ENCODE measurements at places on chromosomes 3 and 15.

DNA sequence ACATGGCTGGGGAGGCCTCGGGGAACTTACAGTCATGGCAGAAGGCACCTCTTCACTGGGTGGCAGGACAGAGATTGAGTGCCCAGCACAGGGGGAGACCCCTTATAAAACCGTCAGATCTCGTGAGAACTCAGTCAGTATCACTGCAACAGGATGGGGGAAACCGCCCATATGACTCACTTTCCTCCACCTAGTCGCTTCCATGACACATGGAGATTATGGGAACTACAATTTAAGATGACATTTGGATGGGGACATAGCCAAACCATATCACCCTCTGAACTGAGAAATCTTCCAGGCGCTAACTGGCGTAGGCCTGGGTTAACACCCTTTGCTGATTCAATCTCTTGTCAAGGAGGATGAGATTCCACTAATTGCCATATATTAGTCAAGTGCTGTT lies 392.3 kb downstream of the FEZF2 start:
- DNase-seq, result no peak

GRCh38 chr15:63942486-63943365 lies 103.6 kb downstream of the DAPK2 start:
- peak; percentile 54 for DNase-seq

DNA sequence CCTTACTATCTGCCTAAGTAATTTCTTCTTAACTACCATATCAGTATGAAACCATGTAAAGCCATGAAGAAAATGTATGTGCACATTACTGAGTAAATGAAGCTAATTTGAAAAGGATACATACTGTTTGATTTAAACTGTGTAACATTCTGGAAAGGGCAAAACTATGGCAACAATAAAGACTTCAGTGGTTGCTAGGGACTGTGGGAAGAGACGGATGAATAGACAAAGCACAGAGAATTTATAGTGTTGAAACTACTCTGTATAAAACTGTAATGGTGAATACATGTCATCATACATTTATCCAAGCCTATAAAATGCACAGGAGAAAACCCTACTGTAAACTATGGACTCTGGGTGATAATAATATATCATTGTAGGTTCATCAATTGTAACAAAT lies 1103.7 kb upstream of the EPHA6 start:
- DNase-seq, result no peak

DNA sequence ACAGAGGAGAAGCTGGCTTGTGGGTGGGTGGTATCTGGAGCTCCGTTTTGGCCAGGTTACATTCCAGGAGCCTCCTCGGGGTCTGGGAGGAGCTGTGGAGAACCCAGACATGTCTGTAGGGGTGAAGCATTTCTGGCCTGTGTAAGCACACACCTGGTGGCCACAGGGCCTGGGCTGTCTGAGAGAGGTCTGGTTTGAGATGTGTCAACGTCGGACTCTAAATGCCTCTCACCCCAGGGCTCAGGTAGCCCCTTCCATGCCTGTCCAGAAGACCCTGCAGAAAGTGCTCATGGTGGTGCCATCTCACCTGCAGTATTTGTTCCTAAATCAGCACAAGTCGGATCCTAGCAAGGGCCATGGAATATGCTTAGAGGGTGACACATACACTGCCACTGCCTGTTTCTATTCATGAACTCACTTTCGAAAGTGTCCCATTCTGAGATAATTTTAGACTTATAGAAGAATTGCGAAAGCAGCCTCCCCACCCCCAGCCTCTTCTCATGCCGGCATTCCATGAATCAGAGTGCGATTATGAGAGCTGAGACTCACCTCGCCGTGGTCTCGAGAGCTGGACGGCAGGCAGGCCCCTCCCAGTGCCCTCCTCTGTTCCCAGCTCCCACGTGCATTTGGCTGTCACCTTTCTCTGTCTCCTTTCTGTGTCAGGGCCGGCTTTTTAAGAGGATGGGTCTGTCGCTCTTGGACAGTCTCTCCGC lies 63.7 kb downstream of the KLF15 start:
- no peak for DNase-seq

DNA sequence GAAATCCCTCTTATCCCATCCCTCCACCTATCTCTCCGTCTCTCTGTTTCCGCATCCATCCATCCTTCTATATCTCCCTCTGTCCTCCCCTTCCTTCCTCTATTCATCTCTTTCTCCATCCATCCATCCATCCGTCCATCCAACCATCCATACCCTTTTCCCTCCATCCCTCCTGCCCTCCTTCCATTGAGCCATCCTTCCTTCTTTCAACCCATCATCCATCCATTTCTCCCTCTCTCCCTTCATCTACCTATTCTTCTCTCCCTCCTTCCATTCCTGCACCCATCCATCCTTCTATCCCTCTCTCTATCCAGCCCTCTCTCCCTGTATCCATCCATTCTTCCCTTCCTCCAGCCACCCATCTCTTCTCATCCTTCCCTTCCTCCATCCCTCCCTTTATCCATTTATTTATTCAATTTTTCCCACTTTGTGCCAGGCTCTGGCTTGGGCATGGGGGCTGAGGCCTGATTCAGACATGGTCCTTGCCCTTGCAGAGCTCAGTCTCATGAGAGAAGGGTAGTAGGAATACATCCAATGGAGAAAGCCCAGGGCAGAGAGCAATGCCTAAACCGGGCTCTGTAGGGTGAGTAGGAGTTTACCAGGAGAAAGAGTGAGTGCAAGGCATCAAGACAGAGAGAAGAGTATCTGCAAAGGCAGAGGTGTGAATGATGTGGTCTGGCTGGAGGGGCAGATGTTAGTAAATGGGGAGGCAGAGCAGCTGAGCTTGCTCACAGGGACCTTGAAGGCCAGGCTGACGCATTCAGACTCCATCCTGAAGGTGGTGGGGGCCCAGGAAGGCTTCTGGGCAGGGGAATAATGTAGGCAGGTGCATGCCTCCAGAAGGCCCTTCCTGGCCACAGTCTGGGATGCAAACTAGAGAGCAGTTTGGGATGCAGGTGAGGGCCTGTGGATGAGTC lies 19.5 kb upstream of the FBLN2 start:
- no peak for DNase-seq

DNA sequence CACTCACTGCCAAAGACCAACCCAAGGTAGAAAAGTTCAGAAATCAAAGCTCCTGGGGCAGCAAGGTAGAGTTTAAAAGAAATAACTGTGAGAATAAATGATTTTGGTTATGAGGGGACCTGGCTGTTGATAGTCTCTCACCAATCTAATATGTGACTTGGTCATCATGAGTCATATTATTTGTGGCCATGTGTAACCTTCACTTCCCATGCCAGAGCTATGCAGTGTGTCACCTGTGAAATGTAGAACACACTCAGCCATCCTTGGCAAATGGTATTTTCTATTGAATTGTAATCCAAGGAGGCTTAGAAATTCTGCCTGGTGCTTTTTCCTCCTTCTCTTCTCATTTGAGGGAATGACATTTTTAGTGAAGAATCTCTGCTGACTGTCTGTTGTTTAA lies 184.2 kb upstream of the STAC start:
- no peak for DNase-seq

DNA sequence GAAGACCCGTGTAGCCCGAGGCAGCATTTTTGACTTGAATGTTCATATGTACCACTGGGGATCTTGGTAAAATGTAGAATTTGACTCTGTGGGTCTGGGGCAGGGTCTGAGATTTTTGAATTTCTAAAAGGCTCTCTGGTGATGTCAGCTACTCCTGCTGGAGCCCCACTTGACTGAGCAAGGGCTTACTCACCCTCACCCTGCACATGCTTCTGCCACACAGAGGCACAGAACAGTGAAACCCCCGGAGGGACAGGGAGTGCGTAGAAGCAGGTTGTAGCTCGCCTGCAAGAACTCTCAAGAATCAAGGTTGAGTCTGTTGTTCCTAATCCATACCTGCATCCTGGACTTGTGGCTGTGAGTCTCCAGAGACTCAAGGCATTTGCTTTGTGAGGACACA lies 41.1 kb downstream of the SLCO3A1 start:
- DNase-seq, result no peak

DNA sequence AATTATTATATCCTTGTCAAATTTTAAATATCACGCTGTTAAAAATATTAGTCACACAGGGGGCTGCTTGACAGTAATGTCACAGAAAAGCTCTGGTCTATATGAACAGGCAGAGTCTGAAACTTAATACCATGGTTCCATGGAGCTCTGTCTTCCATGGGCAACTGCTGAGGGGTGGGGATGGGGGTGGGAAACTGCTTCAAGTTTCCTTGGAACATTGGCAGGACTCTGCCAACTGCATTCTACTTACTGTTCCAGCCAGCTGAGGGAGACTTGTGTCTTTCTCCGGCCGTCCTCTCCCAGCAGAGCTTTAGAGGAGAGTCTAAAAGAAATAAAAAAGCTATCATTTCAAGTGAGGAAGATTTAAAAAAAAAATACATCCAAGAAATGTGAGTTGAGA lies 348.7 kb downstream of the ZIC1 start:
- no peak for DNase-seq

- DNase-seq, result no peak
These were observed 342.9 kb downstream of the CLSTN2 start for GRCh38 chr3:140277886-140278285.

DNA sequence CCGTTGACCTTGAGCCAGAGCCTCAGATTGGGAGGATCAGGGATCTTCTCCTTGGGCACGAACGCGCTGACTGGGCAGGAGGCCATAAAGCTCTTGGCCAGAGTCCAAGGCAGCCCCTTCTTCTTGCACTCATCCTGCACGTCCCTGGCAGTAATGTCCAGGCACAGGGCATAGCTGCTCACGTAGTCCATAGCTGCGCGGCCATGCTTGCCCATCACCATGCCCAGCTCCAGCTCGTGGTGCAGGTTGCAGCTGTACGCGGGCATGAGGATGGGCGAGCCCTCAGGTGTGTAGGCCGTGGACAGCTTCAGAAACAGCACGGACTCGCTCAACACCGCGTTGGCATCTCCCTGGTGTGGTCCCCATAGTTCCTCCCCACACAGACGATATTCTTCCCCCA lies 17.9 kb upstream of the RPLP1 start:
- DNase-seq, result no peak

DNA sequence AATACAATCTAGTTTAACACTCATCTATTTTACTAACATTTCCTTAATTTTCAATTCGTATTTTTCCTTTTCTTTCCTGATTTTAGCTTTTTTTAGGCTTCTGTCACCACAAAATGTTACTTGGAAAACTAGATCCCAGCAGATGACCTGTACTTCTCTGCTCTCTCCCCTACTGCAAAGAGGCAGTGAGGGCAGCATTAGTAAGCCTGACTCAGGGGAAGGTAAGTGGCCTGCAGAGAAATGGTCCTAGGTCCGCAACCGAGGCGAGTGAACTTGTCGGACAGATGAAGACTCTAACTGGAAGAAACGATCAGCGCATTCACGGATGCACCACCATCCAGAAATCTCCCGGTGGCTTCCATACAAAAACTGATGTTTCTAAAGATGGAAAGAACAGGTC lies 20.4 kb downstream of the TMEM43 start:
- DNase-seq, result no peak

DNA sequence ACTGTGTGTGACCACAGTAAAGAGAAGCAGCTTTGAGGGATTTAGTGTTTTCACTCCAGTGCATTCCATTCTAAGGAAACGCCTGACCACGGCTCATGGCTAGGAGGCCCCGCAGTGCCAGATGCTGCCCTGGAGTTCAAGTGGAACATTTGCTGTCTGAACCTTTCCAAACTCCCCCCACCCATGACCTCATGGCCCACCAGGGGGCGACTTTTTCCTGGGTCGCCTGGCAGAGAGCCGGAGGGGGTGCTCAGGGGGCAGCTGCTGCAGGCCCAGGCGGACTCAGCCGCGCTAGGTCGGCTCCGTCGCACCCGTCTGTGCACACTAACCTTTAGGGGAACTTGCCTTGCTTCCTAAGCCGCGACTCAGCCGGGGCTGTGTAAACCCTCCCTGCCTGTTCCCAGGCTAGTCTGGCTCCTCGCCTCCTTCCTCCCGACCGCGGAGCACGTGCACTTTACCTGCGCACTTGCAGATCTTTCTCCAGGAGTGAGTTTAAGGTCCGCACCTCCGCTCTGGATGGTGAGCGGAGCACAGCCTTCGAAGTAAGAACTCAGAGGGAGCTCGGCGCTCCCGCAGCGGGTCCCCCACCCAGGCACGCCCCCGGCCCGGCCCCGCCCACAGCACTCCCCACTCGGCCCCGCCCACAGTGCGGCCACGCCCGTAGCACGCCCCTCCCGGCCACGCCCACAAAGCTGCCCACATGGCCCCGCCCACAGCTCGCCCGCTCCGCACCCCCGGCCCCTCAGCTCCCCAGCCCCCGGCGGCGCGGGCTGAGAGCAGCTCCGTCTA lies at the start of gene OCA2:
Gene OCA2 (minus strand): TSS at position 550 of the 789 bp plus-strand sequence. CDS start 17,441 bp downstream, outside the sequence.
- DNase-seq, result no peak

DNA sequence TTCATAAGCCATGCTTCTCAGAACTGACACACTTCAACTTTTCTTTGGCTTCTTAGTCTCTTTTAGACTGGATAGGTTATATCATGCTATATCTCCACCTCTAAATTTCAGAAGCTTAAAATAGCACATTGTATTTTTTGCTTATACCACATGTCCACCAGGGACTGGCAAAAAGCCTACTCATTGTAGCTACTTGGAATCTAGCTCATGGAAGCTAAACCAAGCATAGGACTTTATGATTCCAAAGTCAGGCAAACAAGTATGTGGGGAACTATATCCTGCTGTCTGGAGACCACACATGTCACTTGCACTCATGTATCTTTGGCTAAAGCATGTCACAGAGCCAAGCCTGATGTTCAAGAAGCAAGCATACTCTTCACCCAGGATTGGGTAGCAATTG lies 245.0 kb upstream of the RASGRP1 start:
- DNase-seq, result no peak

GRCh38 chr3:60086811-60087210 lies 1037.0 kb upstream of the CFAP20DC start:
- DNase-seq, result no peak

- DNase-seq, result no peak
These were observed 249.1 kb downstream of the IL5RA start for GRCh38 chr3:2861120-2861519.

DNA sequence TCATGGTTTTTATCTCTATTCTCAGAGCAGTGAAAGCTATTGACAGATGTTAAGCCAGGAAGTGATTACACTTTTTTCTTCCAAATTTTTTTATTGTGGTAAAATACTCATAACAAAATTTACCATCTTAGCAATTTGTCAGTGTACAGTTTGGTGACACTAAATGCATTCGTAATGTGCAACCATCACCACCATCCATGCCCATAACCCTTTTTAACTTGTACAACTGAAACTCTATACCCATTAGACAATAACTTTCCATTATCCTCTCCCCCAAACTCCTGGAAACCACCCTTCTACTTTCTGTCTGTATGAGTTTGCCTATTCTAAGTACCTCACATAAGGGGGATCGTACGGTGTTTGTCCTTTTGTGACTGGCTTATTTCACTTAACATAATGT lies 15.1 kb upstream of the POMGNT2 start:
- no peak for DNase-seq

DNA sequence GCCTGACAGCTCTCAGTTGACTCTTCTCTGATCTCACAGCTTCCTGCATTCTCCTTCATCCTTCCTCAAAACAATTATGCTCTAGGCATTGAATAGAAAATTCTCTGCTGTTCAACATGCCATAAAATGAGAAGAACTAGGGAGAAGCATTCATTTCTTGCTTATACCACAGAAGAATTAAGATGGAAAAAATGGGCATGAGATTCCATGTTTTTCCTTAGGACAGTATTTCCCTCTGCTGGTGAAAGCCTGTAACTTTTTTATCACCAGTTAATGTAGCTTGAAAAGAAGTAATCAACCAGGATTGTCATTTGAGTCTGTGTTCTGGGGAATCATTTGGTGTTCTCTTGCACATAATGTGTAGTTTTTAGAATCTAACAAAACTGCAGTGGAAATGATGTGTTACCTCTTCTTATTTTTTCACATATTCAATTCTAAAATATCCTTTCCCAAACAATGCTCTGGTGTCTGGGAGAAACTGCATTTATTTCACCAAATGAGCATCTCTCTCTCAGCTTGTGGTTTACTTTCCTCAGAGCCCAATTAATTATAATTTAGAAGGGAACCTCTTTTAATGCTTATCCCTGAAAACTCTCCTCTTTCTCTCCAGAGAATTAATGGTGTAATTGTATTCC lies 92.8 kb upstream of the DCBLD2 start:
- peak; percentile 59 for DNase-seq

All from NCI-H1105 treated with DMSO at 0.1 percent for 48 hours (cell line).